Smooth muscle cell of the coronary artery (primary cell): ENCODE measurements at places on chromosomes 5 and 9. TPM values are rescaled to one million over a fixed set of nuclear protein-coding genes. Genes with fewer than 3 reads are reported as not detected.

The CLIC3 gene
- 1.3 and 4.6 TPM in 2 replicates for total RNA-seq

The KIF4B gene
- total RNA-seq = not detected in 2 replicates

The SPDL1 gene
- 8.3 and 11.4 TPM in 2 replicates for total RNA-seq

The TEX10 gene
- 15.0 and 21.9 TPM in 2 replicates for total RNA-seq

The KLHL9 gene
- 25.9 and 31.9 TPM in 2 replicates for total RNA-seq

The AFAP1L1 gene
- total RNA-seq = 5.6 and 7.4 TPM in 2 replicates

The CPLANE1 gene
- total RNA-seq = 9.9 and 12.4 TPM in 2 replicates

The ITGA2 gene
- 8.2 and 63.8 TPM in 2 replicates for total RNA-seq

The BTNL3 gene
- not detected in 2 replicates for total RNA-seq

The SPATA31E1 gene
- not detected in 2 replicates for total RNA-seq

The MCIDAS gene
- not detected in 2 replicates for total RNA-seq

The FAM200C gene
- total RNA-seq = 2.9 and 3.6 TPM in 2 replicates

The PCDHA3 gene
- 0.15 and 0.70 TPM in 2 replicates for total RNA-seq

The ANKRD55 gene
- not detected in 2 replicates for total RNA-seq

The ARSK gene
- total RNA-seq = 4.2 and 16.0 TPM in 2 replicates

The PRUNE2 gene
- total RNA-seq = 7.7 and 16.7 TPM in 2 replicates

The QSOX2 gene
- 3.3 and 7.9 TPM in 2 replicates for total RNA-seq

The GRM6 gene
- not detected in 2 replicates for total RNA-seq

The ZBTB5 gene
- 4.8 and 8.9 TPM in 2 replicates for total RNA-seq

The SNX30 gene
- total RNA-seq = 19.9 and 36.3 TPM in 2 replicates

The UGT3A1 gene
- total RNA-seq = not detected in 2 replicates

The OTULIN gene
- 12.4 and 13.7 TPM in 2 replicates for total RNA-seq

The DAB2IP gene
- total RNA-seq = 7.7 and 34.0 TPM in 2 replicates

The FGFR4 gene
- 0.12 and 3.2 TPM in 2 replicates for total RNA-seq

The SURF6 gene
- 8.1 and 11.0 TPM in 2 replicates for total RNA-seq

The ANKRD33B gene
- 3.1 and 5.5 TPM in 2 replicates for total RNA-seq

The PPP3R2 gene
- not detected in 2 replicates for total RNA-seq

The ZNF366 gene
- under 0.01 and 0.12 TPM in 2 replicates for total RNA-seq

The LRSAM1 gene
- 7.4 and 10.0 TPM in 2 replicates for total RNA-seq

The KCNV2 gene
- not detected in 2 replicates for total RNA-seq

The ANKRD34B gene
- not detected in 2 replicates for total RNA-seq

The GARIN3 gene
- not detected in 2 replicates for total RNA-seq

The SLC45A2 gene
- 0.35 TPM in 1 of 2 replicates, not detected in the other for total RNA-seq

The PCDHGB1 gene
- 1.5 and 2.4 TPM in 2 replicates for total RNA-seq

The PRLR gene
- under 0.01 and 0.08 TPM in 2 replicates for total RNA-seq

The PCDHB15 gene
- total RNA-seq = 0.70 and 1.2 TPM in 2 replicates

The HTR1A gene
- total RNA-seq = not detected in 2 replicates

The MELK gene
- 1.8 and 12.3 TPM in 2 replicates for total RNA-seq

The KCNN2 gene
- not detected in 2 replicates for total RNA-seq

The BOD1 gene
- 66.1 and 90.3 TPM in 2 replicates for total RNA-seq

The CAVIN4 gene
- total RNA-seq = 1.1 and 1.4 TPM in 2 replicates

The IFNA21 gene
- total RNA-seq = not detected in 2 replicates

The TMC1 gene
- 0.68 and 1.3 TPM in 2 replicates for total RNA-seq

The GADD45G gene
- total RNA-seq = 0.08 and 3.3 TPM in 2 replicates

The C5orf58 gene
- total RNA-seq = not detected in 2 replicates

The SPINK13 gene
- total RNA-seq = not detected in 2 replicates

The PCDHA1 gene
- 0.08 TPM in 1 of 2 replicates, not detected in the other for total RNA-seq

The PCDHGB2 gene
- 1.6 and 2.0 TPM in 2 replicates for total RNA-seq

The LIX1 gene
- not detected in 2 replicates for total RNA-seq

The SHB gene
- total RNA-seq = 4.8 and 28.8 TPM in 2 replicates

The SAXO1 gene
- total RNA-seq = under 0.01 and 0.08 TPM in 2 replicates

The CTNNAL1 gene
- total RNA-seq = 31.0 and 171 TPM in 2 replicates

The FAT2 gene
- under 0.01 TPM in 2 replicates for total RNA-seq

The FOXD4L6 gene
- total RNA-seq = under 0.01 and 0.08 TPM in 2 replicates

The CDX1 gene
- total RNA-seq = 0.12 and 0.15 TPM in 2 replicates
